Gastrocnemius medialis (tissue), 4 donors: ENCODE measurements at places on chromosomes 16 and 17. TPM values are rescaled to one million over a fixed set of nuclear protein-coding genes. Genes with fewer than 3 reads are reported as not detected.

Gene PGAP6
- 44.4 TPM for total RNA-seq

DNA sequence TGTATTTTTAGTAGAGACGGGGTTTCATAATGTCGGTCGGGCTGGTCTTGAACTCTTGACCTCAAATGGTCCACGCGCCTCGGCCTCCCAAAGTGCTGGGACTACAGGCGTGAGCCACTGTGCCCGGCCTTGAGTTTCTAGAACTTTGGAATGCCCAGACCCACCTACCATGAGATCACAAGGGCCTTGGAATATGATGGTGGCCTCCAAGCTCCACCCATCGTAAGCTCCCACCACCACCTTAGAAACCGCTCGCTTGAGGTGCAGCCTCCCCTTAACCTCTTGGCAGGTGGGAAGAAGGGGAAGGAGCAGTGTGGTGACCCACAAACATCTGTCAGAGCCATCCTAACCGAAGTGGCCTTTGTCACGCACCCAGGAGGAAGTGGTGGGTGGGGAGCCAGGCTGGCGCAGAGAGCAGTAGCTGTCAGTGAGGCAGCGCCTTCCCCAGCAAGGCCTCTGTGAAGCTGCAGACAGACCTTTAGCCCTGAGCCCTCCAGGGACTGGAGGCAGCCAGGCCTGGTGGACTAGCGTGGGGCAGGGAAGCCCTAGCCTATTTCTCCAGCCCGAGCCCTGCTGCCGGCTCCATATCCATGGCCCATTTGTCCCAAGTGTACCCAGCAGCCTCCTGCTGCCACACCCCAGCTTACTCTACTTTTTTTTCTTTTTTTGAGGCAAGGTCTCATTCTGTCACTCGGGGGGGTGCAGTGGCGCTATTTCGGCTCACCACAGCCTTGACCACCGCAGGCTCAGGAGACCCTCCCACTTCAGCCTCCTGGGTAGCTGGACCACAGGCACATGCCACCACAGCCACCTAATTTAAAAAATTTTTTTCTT lies 13.1 kb upstream of the SEPHS2 start:
- H3K27me3 ChIP-seq, result no peaks in the 10 kb centered on the region
- H3K27ac ChIP-seq, result no peak overlapping the region
- no peaks in the 10 kb centered on the region for H3K4me1 ChIP-seq
- H3K4me3 ChIP-seq, result no peak overlapping the region

DNA sequence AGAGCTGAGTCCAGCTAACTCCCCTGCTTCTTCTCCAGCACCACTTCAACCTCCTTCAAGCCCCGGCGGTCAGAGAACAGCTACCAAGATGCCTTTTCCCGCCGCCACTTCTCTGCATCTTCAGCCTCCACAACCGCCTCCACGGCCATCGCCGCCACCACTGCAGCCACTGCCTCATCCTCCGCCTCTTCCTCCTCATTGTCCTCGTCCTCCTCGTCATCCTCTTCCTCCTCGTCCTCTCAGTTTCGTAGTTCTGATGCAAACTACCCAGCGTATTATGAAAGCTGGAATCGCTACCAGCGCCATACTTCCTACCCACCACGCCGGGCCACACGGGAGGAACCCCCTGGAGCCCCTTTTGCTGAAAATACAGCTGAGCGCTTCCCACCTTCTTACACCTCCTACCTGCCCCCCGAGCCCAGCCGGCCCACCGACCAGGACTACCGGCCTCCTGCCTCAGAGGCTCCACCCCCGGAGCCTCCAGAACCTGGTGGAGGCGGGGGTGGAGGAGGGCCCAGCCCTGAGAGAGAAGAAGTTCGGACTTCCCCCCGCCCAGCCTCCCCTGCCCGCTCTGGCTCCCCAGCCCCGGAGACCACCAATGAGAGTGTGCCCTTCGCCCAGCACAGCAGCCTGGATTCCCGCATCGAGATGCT lies 7.1 kb downstream of the SETD1A start:
- H3K27me3 ChIP-seq, result no peaks in the 10 kb centered on the region
- DNase-seq, result no peak
- H3K4me1 ChIP-seq, result no peaks in the 10 kb centered on the region
- peaks cover 99% of the 10 kb centered on the region for H3K36me3 ChIP-seq

- no peaks in the 10 kb centered on the region for H3K4me1 ChIP-seq
- DNase-seq, result no peak
- no peaks in the 10 kb centered on the region for H3K27me3 ChIP-seq
- no peak overlapping the region for H3K27ac ChIP-seq
- H3K36me3 ChIP-seq, result no peaks in the 10 kb centered on the region
- no peak overlapping the region for H3K4me3 ChIP-seq
Observed at GRCh38 chr16:47848421-47849109, 307.2 kb downstream of the ABCC12 start.

- no peaks in the 10 kb centered on the region for H3K36me3 ChIP-seq
- no peak overlapping the region for H3K27ac ChIP-seq
- DNase-seq, result no peak
- H3K4me1 ChIP-seq, result peaks cover 30% of the 10 kb centered on the region
- no peak overlapping the region for H3K4me3 ChIP-seq
Observed at GRCh38 chr17:57399690-57400089, 143.4 kb downstream of the MSI2 start.
